ENCODE measurements at places on chromosomes 7 and 10.

GRCh38 chr7:343227-343822 is 53.4 kb downstream of the FOXL3 start:
- DNase-seq, result no peak

DNA sequence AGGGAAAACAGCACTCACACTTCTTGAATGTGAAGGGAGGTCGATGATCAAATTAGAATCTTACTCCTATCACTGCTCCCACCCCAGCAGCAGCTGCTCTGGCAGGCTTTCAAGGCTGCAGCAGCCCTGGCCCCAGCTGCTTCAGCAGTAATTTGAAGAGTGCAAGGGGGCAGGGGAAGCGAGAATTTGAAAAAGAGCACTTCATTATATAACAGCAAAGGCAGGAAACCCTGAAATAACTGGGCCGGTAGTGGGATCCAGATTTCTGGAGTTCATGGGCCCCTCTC is 44.9 kb downstream of the MYPN start:
- DNase-seq, result no peak

DNA sequence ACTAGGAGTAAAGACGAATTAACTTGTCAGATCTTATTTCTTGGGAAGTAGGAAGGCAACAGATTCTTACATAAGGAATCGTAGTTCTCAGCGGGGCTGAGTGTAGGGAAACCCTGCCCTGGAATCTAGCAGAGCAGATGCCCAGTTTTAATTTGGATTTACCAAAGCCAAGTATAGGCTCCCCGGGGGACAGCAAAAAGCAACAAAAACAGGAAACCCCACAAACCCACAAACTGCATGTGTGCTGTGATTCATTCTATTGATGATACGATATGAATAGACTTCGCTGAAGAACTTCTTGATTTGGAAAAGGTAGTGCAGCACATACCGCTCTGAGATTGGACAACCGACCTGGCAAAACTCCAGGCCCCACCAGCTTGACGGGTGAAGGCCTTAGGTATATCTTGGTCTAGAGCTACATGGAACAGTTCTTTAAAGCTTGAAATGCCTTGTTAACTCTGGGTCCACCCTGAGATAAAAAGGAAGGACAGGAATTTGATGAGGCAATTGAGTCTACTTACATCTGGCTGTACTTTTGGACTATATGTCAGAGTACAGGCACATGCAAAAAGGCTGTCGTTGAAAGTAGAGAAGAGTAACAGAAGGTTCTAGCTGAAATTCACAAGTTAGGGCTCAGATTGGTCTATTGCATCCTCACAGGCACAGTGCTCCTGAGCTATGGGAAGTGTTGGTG is 49.1 kb downstream of the STRA8 start:
- DNase-seq, result no peak

DNA sequence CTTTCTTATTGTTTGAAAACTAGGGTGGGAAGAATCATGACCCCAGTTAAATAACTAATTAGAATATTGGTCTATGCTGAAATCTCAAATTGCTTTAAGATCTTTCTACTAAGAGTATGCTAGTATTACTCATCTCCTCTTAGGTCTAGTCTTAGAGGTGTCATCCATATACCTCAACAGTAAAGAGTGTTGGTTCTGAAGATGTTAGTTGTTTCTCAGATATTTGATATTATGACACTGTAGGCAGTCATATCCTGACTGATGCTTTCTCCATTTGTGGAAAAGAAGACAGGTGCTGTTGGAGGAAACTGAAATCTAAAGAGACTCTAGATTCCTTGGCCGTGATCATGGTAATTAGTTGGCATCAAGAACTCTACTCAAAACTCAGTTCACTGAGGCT is 21.2 kb downstream of the BPGM start:
- DNase-seq, result no peak

DNA sequence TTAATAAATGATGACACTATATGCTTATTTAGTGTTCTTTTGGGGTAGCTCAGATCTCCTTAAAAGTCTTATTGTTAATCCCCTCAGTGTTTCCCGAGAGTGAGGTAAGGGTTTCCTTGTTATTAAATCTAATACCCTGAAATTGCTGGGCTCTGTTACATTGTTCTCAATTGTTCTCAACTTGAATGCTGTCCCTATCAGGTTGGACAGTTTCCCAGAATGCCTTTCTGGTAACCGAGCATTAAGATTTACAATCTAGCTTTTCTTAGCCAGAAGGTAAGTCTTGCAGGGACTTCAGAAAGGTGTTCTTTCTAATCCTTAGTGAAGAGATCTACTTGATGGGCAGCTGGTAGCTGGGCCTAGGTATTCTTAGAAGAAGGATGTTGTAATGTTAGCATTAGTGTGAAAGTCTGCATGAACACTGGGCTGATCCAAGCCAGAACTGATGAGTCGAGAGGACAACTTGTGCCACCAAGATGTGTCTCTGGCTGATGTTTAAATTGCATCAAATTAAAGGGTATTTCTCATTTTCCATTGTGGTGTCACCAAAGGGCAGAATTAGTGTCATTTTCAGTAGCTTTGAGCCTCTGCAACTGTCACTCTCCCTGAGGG is 89.9 kb downstream of the SND1 start:
- no peak for DNase-seq

GRCh38 chr7:150968734-150969372 is 9.3 kb downstream of the KCNH2 start:
- no peak for DNase-seq

- DNase-seq, result no peak
These were observed 14.7 kb upstream of the TNS3 start for GRCh38 chr7:47596502-47597202.

- DNase-seq, result no peak
These were observed 43.6 kb downstream of the CNNM1 start for GRCh38 chr10:99372546-99373271.

DNA sequence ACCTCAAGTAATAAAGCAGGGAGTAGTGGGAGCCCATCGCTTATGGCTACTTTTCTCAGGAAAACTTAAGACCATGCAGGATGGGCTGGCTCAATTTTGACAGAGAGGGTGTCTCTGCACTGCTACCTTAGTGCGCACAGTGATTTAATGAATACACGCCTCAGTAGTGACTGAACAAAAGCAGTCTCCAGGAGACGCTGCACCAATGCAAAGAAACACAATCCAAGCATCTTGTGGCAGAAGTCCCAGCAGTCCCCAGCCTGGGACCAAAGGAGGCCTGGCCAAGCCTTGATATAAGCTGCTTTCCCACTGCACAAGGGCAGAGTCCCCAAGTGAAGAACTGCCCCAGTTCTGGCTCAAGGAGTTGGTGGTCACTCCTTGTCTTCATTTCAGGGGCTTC is 368.9 kb downstream of the KCNMA1 start:
- no peak for DNase-seq

DNA sequence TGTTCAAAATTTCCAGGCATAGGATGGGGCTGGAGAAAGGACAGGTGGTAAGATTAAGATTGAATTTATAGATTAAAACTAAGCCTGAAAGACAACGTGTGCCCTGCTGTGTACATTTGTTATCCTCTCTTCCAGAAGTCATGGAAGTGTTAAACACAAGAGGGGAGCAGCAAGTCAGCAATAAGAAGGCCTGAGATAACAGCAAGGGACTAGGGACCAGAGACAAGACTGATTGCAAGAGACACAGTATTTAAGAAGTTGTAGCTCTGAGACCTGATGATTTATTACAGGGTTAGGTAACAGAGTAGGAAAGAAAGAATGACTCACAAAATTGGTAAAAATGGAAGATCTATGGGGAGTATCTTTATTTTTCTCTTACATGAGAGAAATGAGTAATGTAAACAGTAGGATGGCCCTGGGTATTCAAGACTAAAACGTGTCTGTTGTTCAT is 55.7 kb upstream of the COL1A2 start:
- DNase-seq, result no peak

DNA sequence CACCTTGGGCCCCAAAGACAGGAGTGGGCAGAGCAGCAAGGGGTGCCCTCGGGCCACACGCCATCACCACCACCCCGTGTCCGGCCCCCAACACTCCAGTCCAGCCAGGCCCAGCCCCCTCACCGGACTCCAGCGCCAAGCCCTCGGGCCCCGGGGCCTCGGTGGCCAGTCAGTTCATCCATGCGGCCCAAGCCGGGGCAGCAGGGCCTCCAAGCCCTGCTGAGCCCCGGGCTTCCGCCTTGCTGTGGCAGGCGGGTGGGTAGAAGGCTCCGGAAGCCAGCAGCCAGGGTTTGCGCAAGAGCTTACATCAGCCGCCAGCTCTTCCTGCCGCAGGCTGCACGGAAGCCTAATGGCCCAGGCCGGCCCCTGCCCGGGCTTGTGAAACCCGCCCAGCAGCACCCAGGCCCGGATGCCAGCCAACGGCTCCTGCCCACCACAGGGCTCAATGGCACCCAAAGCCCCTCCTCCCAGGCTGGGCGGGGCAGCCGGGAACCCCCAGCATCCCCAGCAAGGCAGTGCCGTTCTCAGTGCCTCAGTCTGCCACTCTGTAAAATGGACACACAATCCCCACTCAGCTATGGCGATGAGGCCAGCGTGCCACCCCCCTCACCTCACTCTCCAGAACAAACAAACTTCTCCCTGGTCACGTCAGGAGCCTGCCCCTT is 26.5 kb downstream of the TNRC18 start:
- peak; percentile 59 for DNase-seq

GRCh38 chr10:8778713-8779112 is 724.2 kb downstream of the GATA3 start:
- DNase-seq, result no peak

DNA sequence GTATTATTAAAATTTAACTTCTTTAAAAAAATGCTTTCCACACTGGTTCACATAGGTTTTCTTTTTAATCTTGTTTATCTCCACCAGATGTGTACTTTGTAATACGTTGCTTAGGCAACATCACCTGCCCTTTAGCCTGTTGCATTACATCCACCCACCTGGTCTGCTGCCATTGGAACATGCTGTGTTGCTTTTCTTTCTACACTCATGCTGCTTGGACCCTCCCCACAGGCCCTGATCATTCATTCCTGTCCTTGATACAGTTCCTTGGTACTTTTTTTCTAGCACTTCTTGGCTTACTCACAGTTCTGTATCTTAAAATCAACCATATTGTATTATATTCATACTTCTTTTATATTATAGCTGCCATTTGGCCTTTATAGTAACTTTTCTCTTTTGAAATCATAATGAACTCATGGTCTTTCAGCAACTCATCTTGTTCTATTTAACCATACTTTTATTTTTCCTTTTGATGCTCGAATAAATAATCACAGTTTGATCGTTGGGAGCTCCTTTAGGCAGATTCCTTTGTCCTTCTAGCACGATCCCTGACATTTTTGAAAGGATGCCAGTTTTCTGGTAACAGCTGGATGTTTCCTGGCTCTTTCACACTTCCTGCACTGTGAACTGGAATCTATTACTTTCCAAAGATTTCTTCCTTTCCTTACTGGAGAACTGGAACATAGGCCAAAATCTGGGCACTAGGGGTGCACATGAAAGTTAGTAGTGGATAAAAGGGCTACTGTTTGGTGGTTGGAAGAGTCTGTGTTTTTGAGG is 125.1 kb downstream of the CDK14 start:
- DNase-seq, result no peak

- DNase-seq, result no peak
These were observed 20.0 kb downstream of the TWIST1 start for GRCh38 chr7:19097165-19098055.

DNA sequence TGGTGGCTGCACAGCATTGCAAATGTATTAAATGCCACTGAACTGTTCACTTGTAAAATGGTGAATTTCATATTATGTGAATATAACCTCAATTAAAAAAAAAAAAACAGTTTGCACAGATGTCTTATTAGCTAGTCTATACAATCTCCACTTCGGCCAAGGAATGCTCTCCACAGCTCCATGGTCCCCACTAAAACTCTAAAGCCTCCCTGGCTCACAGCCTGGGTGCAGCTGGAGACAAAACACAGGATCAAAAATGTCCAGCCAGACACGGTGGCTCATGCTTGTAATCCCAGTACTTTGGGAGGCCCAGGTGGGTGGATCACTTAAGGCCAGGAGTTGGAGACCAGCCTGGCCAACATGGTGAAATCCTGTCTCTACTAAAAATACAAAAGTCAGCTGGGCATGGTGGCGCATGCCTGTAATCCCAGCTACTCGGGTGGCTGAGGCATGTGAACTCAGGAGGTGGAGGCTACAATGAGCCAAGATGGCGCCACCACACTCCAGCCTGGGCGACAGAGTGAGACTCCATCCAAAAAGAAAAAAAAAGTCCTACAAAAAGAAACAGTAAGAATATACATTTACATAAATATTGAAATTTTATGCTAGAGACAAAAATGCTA is 66.0 kb downstream of the SRPK2 start:
- DNase-seq, result no peak

- DNase-seq, result no peak
These were observed 162.9 kb upstream of the AOAH start for GRCh38 chr7:36887233-36887632.

- no peak for DNase-seq
These were observed 28.1 kb downstream of the LRRC4 start for GRCh38 chr7:128003167-128003566.

DNA sequence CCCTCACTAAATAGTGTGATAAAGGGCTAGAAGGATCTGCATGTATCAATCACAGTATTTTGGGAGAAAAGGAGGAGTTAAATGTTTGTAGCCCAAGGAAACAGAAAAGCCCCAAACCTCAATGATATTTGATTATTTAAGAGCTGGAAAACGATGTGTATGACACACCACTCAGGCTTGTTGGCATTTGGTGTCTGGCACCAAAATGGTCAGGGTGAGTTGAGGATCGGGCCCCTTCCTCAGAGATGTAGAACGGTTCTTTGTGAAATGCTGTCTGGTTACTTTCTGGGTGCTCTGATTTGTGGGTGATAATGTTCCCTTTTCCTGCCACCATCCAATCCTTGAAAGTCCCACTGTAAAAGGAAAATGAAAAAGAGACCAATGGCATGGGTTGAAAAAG is 113.7 kb downstream of the CCDC3 start:
- DNase-seq, result no peak

- DNase-seq, result no peak
These were observed 21.5 kb upstream of the INPP5A start for GRCh38 chr10:132515811-132516726.

DNA sequence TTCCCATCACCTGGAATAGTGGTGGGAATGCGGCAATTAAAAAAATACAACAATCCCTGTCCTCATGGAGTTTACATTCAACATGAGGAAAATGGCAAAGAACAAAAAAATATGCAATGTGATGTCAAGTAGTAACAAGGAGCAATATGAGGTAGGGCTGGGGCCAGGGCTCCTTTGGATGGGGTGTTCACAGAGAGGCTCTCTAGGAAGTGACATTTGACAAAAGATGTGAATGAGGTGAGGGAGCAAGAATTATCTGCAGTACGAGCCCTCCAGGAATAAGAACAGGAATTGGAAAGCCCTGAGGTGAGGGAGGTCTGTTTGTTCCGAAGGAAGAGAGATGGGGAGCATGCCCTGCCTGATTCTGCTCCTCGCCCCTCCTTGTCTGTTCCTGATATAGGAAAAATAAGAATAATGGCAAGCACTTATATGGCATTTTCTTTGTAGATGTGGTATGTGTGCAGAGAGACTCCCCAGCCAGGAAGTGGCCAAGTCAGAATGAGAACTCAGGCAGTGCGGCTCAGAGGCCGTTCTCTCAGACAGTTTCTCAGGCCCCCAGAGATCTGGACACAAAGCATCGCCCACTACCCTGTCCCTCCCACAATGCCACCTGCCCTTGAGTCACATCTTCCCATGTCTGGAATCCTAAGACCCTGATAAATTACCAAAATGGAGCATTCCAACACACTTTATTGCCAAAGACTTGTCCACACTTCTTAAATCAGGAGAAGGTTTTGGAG is 105.6 kb downstream of the APBB1IP start:
- no peak for DNase-seq
